HL-60 (cell line): ENCODE measurements at places on chromosomes 13 and 19.

- no peak for DNase-seq
These were observed 10.8 kb downstream of the RASA3 start for GRCh38 chr13:114121496-114122126.

DNA sequence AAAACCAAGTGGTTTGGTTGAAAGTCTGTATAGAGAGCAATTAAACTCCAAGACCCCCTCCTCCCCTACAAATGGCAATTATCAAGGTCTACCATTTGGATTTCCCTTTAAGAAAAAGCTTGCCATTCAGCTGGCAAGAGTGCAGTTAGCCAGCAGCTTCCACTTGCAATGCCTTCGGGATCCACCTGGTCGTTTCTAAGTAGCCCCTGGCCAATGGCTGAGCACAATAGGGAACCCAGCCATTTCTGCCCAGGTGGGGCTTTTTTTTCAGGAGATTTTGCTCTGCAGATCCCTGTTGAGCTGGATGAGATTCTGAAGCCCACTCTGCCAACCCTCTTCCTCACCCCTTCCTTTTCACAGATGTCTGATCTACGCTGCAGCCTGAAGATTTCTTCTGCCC, 26.3 kb downstream of the TGDS start:
- DNase-seq = no peak

DNA sequence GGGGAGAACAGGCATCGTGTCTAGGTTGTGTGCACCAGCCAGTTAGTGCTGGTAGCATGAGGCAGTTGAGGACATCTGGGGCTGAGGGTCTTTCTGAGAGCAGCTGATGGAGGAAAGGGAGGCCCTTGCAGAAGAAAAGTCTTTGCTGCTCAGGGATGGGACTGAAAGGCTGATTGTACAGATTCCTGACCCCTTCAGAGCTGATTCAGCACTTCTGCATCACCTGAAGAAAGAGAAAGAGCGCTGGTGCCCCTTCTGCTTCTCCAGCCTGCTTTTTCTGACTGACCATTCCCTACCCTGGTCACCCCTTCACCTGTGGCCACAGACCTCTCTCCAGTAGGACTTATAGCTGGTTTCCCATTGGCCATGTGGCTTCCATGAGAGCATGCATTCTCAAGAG, 476.2 kb downstream of the TSHZ3 start:
- no peak for DNase-seq

DNA sequence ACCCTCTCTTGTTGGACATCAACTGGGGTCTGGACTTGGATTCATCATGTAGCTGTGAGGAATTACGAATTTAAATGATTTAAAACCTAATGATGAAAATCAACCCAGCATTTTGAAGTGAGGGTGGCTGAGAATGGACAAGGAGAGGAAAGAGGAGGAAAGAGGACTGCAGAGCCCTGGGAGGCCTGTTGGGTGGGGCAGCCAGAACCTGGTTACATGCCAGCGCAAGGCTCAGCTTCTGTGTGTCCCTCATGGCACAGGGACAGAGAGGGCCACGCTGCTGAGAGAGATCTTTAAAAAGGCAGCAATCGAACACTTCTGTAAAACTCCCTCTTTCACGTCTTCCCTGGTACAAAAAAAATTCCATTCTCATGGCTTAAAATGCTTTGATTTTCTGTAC, 292.7 kb downstream of the MYO16 start:
- DNase-seq = no peak
